ENCODE measurements at places on chromosomes 12 and 14.

- DNase-seq, result no peak
These were observed 66.2 kb upstream of the GPR68 start for GRCh38 chr14:91310606-91311283.

DNA sequence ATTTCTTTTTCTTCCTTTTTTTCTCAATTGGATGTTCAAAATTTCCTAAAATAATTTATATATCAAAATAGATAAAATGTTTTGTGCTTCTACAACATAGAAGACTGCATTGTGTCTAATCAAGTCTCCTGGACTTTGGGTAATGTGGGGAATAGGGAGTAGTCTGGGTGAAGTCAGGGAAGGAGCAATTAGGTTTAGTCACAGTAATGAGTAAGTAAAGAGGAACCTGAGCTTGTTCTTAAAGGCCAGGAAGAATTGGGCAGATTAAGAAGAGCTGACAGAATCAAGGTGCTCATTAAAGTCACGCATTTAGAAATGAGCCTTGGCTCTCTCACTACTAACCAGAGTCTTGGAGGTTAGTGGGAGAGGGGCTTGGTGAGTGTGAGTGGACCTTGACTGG is 233.3 kb upstream of the SSTR1 start:
- DNase-seq, result peak; percentile 27

- DNase-seq, result no peak
These were observed 47.5 kb downstream of the PRKCH start for GRCh38 chr14:61368781-61369453.

DNA sequence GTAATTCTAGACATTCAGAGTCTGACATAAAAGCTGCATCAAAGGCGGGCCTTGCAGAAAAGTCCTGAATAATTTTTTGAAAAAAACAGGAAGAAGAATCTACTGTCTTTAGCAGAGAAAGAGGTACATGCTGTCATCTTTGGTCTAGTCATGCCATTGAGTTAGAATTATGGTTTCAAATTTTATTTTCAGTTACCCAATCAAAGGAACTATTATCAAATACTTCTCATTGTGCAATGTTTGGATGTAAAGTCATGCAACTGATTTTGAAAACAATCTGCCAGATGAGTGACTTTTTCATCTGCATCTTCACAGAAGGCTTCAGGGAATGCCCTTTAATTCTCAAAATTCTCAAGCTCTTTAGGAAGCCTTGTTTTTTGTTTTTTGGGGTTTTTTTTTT is 803.5 kb downstream of the FLRT2 start:
- DNase-seq, result no peak

GRCh38 chr14:89327771-89328212 is 89.2 kb downstream of the FOXN3 start:
- DNase-seq, result peak; percentile 9

DNA sequence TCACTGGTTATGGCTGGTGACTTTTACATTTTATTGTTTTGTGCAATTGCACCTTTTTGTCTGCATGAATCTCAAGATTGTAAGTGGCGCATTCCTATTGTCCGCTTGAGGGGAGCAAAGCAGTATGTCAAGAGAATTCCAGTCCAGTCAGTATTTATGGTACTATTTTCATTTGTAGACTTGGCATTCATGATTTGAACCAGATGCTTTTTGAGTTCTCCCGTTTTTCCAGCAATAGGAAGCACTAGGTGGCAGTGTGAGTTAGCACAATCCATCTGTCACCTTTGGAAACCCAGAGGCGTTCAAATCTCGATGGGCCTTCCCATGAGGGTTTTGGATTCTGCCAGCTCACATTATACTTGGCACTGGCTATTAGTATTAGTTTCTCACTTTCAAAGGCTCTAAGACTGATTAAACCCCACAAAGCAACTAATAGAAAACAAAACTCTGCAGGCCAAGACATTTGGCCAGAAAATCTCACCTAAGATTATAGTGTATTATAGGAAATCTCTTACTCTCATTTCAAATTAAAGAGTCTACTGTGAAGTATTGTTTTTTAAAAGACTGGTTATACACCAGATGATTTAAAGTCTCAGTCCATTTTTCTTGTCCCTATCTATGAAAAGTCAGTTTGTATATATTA is 2.2 kb downstream of the DACT1 start:
- DNase-seq, result peak; percentile 69

GRCh38 chr14:36973806-36974442 is 198.5 kb downstream of the SLC25A21 start:
- DNase-seq, result peak; percentile 92

GRCh38 chr12:127294651-127295210 is 972.2 kb upstream of the TMEM132C start:
- no peak for DNase-seq

- peak; percentile 42 for DNase-seq
These were observed 423.7 kb downstream of the LRIG3 start for GRCh38 chr12:58496411-58497190.

GRCh38 chr12:89873745-89874144 is 165.1 kb upstream of the ATP2B1 start:
- DNase-seq, result peak; percentile 24
